ENCODE measurements at places on chromosomes 13 and 19.

- DNase-seq: no peak
These were observed 630.0 kb upstream of the MIR17HG start for GRCh38 chr13:90717451-90717936.

- no peak for DNase-seq
These were observed 1.3 kb downstream of the APOC2 start for GRCh38 chr19:44947041-44947581.

DNA sequence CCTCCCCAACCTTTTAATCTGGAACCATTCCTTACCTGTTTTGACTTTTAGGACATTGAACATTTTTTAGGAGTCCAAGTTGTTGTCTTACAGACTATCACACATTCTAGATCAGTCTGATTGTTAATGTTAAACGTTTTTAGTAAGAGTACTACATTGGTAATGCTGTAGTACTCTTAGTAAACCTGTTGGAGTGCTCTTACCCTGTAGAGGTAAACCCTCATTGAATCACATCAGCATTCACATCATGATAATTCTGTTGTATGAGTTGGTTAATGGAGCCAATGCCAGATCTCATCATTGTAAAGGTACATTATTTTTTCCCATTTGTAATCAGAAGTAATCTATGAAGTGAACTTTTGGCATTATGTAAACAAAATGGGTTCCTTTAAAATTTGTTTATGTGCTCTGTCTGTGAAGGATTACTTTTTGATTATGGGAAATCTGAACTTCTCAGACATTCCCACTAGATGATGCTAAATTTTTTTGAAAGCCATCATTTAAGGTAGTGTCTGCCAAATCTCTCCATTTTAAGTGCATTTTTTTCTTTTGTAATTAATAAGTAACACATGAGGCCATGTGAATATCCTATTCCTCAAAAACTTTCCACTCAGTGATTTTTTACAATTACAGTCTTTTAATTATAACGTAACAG lies 55.2 kb downstream of the VWA8 start:
- peak; percentile 13 for DNase-seq

DNA sequence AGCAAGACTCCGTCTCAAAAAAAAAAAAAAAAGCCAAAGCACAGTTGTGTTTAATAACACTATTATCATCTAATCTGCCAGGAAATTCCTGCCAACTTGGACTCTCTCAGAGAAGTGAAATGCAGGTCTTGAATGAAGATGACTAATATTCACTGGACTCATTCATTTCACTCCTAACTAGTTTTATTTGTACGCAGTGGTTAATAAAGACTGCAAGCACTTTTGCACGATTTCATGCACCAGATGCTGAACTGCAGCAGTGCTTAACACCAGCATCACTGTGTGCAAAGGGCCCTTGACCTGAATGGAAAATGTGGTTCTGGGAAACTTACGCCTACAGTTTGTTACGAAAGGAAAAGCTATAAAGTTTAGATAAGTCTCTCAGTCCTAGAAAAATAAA lies 63.3 kb downstream of the DHRS12 start:
- no peak for DNase-seq

GRCh38 chr13:34464011-34464410 lies 478.1 kb upstream of the NBEA start:
- DNase-seq: no peak

GRCh38 chr19:10478476-10478875 lies 24.7 kb downstream of the KEAP1 start:
- no peak for DNase-seq

DNA sequence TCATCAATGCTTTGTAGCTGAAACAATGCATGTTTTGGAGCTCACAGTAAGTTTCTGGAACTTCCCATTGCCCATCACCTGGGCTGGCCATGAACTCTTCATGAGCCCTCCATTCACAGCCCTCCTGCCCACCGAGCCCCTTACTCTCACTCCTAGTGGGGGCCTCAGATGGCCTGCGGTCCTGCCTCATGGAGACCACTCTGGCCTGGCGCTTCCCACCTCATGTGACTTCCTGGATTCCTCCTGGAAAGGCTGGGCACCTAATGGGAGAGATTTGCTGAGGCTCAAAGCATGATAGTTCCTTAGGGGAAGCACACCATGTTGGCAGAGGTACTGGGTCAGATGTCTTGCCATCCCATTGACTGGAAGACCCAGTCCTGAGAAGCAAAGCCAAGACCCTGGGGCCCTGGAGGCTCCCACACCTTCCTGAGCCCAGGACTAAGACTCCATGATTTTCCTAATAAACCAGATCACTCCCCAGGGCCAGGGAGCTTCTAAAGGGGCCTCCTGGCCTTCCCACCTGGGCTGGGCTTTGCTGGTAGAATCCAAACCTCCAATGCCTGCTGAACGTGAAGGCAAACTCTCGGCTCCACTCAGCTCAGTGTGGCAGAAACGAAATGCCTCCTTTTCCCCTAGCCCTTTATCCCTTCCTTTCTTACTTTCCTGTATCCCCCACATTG lies 49.4 kb upstream of the ZNF536 start:
- DNase-seq: no peak

DNA sequence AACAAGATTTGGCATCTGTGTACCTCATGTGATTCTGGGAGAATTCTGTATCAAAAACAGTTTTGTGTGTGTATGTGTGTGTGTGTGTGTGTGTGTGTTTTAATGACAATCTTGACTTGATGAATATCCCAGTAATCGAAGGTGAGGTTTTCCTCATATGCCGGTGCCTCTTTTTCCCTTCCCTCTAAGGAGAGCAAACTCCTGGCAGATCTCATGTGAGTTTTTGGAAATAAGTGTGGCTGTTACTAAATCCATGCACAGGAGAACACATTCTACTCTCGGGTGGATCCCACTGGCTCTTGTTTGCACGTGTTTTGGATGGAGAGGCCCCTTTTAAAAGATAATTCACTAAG lies 29.0 kb upstream of the CEBPG start:
- DNase-seq: no peak

DNA sequence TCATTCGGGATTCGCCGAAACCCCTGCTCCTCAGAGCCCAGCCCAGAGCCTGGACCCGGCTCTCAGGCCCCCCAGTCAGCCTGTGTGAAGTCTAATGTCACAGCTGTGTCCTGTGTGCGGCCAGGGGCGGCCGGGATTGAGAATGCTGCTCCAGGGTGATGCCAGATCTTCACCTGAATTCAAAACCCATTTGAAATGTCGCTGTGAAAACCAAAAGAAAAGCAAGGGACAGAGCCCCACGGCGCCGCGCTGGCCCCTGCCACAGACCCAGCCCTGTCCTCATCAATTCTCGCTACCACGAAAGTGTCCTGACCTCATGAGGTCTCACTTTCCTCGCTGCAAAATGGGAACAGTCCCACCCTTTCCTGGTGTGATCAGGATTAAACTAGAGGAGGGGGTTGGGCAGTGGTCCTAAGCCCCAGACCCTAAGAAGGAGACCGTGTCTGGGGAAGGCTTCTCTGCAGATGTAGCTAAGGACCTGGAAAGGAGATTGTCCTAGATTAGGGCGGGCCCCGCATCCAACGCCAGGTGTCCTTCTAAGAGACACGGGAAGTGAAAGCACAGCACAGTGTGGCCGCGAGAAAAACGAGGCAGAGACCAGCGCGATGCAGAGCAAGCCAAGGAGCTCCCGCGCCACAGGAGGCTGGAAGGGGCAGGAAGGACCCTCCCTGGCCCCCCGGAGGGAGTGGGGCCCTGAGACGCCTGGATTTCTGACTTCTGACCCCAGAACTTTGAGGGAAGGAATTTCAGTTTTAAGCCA lies 34.0 kb upstream of the SPACA7 start:
- no peak for DNase-seq

GRCh38 chr19:11377756-11378155 lies 3.3 kb downstream of the SWSAP1 start:
- DNase-seq: no peak

DNA sequence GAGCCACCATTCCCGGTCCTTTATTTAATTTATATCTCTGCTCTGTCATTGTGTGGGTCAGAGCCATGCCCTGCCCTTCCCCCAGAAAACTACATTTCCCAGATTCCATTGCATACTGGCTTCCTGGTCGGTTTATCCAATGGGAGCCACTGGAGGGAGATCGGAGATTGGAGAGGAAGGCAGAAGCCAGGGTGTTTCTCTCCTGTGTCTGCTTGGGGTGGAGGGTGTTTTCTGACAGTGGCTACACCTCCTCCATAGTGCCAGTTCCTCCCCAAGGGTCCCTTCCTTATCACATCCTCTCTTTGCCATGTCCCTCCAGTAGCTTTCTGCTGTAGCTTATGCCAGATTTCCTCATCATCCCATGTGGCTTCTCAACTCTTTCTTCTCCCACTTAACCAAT lies 19.0 kb downstream of the OLFM2 start:
- peak; percentile 18 for DNase-seq

DNA sequence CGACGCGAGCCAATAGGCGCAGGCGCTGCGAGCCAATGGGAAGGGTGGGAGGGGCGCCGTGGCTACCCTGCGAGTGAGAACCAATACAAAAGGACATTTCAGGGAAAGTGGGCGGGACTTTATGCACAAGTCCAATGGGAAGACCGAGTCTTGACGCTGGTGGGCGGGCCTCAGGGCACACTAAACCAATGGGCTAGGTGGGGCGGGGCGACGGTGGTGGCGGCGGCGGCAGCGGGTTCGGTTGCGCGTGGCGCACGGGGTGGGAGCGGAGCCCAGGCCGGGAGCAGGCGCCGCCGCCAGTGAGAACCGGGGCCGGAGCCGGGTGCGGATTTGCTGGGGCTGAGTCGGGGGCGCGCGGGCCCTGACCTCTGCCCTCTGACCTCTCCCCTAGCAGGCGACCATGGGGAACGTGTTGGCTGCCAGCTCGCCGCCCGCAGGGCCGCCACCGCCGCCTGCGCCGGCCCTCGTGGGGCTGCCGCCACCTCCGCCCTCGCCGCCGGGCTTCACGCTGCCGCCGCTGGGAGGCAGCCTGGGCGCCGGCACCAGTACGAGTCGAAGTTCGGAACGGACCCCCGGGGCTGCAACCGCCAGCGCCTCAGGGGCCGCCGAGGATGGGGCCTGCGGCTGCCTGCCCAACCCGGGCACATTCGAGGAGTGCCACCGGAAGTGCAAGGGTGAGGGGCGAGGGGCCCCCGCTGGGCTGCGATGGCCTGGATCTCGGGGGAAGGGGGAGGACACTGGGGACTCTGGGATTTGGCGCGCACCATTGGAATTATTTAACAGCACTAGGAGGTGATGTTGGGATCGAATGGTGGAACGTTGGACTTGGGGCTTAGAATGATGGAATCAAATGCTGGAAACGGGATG lies at the start of gene TOMM40:
TOMM40 (plus strand) TSS at position 239 of the 867 bp plus-strand sequence; CDS start at position 401, 162 bp downstream.
- no peak for DNase-seq

GRCh38 chr13:113493315-113493951 lies 2.9 kb upstream of the DCUN1D2 start:
- peak; percentile 8 for DNase-seq

- DNase-seq: no peak
These were observed 8.1 kb upstream of the CHST8 start for GRCh38 chr19:33613620-33614000.

GRCh38 chr19:14116918-14117578 lies 514 bp downstream of the PRKACA start:
- DNase-seq: no peak
